Foreskin melanocyte (primary cell): ENCODE measurements at places on chromosomes 7 and 10.
A peak's percentile ranks its signal among the peaks of the same experiment; 100 is the strongest.

DNA sequence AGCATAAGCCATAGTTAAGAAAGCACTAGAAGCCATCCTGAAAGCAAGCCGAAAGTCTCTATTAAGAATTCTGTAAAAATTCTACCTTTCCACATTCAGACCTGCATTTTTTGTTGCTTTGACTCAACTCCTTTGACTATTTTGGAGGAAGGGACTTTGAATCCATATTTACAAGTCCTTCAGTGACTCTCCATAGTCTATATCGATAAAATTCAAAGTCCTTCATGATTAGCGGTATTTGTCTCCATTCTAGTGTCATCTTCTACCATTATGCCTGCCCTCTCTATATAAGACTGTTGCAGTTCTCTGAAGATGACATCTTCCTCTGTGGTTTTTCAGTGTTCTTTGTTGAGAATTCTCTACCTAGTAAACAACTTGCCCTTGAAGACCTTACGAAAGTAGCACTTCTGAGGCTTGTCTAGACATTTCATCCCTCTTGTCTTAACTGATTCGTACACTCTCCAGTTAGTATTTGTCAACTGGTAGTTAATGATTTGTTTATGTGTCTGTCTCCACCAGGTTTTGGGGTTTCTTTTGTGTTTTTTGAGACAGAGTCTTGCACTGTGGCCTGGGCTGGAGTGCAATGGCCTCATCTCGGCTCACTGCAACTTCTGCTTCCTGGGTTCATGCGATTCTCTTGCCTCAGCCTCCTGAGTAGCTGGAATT lies 1.7 kb downstream of the CCSER2 start:
- DNase-seq = no peak

DNA sequence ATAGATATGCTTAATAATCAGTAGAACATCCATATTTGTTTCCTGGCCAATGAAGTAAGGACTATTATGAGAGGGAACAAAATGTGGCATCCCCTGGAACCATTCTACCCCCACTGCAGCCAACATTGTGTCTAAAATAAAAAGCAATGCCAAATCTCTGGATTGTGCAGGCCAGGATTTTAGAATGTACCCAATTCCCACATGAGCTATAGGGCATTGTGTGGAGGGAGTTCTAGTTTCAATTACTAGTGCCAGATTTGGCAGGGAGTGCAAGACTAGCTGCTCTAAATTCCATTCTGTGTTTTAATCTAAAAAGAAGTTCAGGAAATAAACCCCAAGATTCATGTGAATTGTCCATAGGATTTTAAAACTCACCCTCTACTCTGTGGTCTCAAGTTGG lies 112.3 kb downstream of the HGF start:
- DNase-seq = no peak

GRCh38 chr10:5412277-5412941 lies at the start of gene NET1:
NET1 (plus strand) TSS chr10:5412557; CDS start chr10:5412693, 136 bp downstream.
- peak; percentile 74 for DNase-seq

GRCh38 chr7:114922652-114923402 lies 933 bp downstream of the MDFIC start:
- DNase-seq = no peak

- peak; percentile 62 for DNase-seq
Observed at GRCh38 chr10:116880716-116881482, 31.6 kb downstream of the ENO4 start.

GRCh38 chr7:81845744-81846241 lies 75.9 kb upstream of the HGF start:
- DNase-seq = no peak

GRCh38 chr10:13503745-13504463 lies 24.9 kb downstream of the BEND7 start:
- DNase-seq = no peak

GRCh38 chr10:102284531-102284930 lies 39.2 kb downstream of the GBF1 start:
- DNase-seq = no peak

- DNase-seq = peak; percentile 79
Observed at GRCh38 chr10:52213321-52213752, 100.7 kb upstream of the DKK1 start.

- no peak for DNase-seq
Observed at GRCh38 chr10:1240341-1240775, 184.2 kb downstream of the WDR37 start.

DNA sequence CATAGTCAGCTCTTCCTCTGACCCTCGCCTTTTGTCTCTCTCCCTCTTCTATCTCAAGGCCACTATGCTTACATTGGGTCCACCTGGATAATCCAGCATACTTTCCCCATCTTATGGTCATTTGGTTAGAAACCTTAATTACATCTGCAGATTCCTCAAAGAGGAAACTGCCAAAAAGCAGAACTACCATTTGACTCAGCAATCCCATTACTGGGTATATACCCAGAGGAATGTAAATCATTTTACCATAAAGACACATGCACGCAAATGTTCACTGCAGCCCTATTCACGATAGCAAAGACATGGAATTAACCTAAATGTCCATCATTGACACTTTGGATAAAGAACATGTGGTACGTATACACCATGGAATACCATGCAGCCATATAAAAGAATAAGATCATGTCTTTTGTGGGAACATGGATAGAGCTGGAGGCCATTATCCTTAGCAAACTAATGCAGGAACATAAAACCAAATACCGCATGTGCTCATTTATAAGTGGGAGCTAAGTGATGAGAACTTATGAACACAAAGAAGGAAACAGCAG lies 114.8 kb upstream of the NPY start:
- no peak for DNase-seq

DNA sequence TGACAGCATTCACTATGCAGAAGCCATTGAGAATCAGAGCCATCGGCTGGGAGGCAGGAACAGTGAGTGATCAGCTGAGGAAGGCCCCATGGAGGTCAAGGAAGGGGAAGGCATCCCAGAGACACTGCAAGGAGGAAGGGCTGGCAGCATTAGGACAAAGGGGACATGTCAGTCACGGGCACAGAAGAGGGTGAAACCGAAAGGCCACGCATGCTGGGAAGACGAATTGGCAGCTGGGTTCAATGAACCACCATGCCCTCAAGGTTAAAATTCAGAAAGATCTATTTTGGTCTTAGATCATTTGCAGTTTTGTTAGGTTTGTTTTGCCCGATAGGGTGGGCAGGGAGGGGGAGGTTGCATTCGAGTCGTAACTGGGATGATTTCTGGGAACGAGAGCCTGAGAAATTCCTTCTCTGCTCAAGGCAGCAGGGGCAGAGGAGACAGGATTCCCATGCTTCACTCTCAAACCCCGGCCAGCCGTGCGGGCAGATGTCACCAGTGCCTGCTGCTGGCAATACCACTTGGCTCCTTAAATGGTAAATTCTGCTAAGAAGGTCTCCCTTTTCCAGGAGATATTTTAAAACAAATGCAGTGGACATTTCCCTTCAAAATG lies 57.7 kb downstream of the ASB13 start:
- peak; percentile 25 for DNase-seq

- no peak for DNase-seq
Observed at GRCh38 chr7:130909161-130909836, 175.3 kb upstream of the KLF14 start.

DNA sequence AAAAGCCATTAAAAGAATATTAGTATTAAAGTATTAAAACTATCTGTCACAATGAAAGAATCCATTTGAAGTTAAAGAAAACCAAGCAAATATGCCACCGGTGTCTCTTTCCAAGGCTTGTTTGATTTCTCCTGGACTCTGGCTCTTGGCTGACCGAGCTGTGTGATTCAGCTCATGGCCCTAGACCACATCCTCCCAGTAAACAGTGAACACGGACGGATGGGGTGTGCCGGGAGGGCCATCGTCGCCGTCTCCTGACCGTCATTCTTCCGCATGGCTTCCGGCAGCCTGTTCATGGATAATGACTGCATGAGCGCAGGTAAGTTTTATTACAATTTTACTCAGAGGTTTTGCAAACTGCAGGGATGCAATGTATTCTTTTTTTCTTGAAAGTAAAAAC lies 218.5 kb downstream of the DNAJB6 start:
- DNase-seq = no peak

GRCh38 chr10:79354141-79354540 lies 6.9 kb downstream of the PPIF start:
- DNase-seq = no peak

- DNase-seq = peak; percentile 36
Observed at GRCh38 chr7:134513169-134513752, 14.1 kb upstream of the AKR1B10 start.

DNA sequence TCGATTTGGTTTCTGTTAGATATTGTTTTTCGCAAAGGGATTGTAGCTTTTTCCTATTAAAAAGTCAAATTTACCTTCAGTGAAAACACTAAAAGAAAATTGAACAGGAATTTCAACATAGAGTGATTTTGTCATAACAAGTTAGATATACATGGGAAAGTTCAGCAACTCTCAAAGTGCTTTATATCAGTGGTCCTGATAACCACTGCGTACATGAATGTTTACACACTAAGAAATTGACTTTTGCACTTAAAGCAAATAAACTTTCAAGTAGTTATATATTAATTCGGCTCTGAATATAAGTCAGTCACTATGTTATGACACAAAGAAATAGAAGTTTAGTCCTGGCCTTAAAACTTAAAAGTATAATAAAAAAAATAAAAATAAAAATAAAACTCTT lies 101.3 kb upstream of the DKK1 start:
- DNase-seq = no peak

DNA sequence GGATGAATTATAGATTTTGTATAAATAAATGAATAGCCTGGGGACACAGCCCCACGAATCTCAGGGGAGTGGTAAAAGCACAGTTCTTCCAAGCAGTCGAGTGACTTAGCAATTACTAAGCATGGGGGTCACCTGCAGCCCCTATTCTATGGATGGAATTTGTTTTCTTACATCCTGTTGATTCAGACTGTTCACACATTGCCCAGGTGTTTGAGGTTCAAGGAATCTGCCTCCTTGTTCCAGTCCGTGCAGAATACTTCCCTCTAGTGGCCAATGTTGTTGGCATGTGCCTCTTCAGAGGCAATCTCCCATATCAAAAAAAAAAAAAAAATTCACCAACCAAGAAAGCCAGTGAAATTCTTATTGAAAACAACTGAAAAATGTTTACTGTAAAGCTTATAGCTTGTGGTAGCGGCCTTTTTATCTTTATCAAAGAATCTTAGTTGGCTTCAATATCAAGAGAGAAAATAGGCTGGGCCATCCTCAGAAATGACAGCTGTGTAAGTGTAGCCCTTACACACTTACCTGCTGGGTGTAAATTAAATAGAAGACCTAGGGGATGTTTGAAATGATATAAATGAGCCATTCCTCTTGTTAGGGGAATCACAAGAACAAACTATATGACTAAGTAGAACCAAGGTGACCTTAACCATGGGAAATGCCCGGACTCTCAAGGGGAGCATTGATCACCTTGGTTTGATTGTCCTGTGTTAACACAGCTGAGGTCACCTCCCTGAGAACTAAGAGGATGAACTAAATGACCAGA lies 7.8 kb downstream of the LIPM start:
- peak; percentile 28 for DNase-seq

GRCh38 chr10:12358863-12359564 lies 9.7 kb downstream of the CAMK1D start:
- DNase-seq = no peak

GRCh38 chr7:121872831-121873288 lies at the start of gene PTPRZ1:
PTPRZ1 (plus strand) TSS chr7:121873161; CDS start chr7:121873500, 339 bp downstream.
- DNase-seq = peak; percentile 42

GRCh38 chr7:151167197-151167961 lies at the start of gene GBX1:
GBX1 (minus strand) TSS chr7:151167694; CDS start chr7:151167548, 146 bp downstream.
- no peak for DNase-seq

DNA sequence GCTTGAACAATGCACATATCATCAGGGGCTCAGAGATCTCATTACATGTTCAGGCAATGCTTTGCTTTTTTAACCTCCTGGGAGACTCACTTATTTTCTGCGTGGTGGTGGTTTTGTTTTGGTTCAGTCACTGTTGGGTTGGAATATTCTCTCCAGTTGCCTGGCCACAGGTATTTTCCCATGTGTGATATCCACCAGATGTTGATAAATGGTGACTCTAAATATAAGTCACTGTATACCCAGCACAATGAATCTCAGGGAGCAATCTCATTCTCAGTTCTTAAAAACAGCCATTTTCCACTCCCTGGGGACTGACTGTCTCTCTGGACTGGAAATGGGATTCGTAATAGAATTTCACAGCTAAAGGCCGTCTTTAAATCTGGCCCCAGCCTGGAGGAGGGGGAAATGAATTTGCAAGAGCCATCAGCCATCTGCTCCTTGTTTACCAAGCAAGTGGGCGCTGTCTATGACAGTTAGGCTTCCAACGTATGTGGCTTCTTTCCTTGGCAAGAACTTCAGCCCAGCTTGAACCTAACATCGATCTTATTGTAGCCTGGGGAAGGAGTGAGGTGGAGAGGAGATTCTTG lies 1106.2 kb downstream of the NRG3 start:
- peak; percentile 0 for DNase-seq

DNA sequence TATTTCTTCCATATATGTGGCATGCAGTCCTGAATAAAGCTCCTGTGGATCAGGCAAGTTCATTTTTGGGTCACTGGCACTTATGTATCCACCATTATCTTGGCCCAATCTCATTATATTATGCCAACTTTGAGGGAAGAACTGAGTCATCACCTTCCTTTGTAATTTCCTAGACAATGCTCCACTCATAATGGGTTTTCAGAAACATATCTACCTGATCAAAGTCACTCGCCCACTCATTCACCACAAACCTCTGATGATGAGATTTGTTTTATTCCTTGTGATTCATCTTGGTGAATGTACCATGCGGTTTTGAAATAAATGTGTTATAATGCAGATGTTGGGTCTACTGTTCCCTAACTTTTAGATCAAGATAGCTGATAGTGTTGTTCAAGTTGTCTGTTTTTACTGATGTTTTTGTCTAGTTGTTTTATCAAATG lies 525.8 kb downstream of the KIF20B start:
- DNase-seq = no peak

- DNase-seq = no peak
Observed at GRCh38 chr10:103874730-103875129, 19.4 kb upstream of the SH3PXD2A start.

DNA sequence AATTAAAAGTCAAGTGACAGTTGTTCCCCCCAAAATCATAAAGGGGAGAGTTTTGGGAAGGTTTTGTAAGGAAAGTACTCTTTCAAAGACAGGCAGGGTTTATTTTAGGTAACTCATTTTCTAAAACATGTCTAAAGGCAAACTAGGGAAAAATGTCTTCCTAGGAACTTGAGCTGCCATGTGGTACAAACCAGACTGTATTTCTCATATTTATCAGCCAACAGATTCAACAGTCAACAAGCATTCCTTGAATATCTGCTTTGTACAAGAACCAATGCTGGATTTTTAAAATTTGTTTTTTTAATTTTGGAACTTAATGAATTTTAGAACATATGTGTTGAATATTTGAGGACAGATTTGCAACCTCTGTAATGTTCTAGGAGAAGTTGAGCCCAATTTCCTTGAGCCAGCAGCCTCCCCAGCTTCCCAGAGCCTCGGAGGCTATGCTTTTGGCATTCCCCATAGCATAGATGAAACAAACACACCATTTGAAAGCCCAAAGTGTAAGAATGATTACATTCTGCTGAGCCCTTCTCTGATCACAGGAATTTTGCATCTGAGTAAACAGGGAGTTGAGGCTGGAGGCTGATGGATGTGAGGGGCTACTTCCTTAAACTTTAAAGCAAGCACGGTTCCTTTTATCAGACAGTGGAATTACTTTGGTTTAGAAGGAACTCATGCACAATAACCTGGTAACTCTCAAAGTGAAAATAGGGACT lies 345.1 kb downstream of the RNLS start:
- no peak for DNase-seq
